ENCODE measurements at places on chromosomes 12 and 14.

DNA sequence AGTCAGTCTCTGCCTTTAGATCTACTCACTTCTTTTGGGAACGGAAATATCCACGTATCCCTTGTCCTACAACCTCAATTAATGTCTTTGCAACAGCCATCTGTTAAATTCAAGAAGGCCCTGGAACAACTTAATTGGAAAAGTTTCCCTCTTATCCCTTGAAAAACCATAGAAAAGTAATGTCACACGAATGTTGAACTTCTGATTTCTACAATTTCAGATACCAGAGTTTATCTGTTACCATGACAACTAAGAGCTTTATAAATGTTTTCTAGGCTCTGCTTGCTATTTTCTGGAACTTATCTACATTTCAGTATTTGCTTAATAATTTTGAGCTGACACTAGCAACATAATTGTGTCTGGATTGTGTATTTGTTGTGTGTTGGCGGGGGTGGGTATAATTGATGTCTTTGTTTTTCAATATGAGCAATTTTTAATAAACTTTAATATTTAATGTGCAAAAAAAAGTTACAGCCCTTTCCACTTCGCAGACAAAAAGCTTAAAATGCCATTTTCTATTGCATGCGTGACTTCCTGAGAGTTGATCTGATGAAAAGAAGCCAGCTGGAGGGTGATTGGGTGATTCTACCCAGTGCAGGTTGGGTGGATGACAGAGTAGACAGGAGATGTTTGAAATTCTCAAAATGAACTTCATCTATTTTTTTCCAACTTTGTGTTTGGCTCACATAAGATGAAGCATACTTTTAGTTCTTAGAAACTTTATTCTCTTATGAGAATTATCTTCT, 11.8 kb upstream of the EDDM3A start:
- no peak for DNase-seq

DNA sequence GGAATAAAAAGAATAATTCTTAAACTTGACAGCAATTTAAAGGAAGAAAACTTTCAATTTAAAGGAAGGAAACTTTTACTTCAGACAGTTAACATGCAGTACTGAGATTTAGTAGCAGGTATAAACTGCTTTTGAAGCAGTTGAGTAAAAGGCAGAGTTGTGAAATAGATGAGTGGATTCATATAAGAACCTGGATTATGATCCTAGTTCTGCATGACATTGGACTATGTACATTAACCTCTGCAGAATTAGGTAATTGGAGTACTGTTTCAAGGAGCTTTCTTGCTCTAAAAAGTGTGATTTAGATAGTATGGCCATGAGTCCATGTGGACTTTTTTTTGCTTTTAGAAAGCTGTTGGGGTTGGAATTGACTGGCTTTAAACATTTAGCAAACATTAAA, 29.7 kb downstream of the ATP2A2 start:
- no peak for DNase-seq

DNA sequence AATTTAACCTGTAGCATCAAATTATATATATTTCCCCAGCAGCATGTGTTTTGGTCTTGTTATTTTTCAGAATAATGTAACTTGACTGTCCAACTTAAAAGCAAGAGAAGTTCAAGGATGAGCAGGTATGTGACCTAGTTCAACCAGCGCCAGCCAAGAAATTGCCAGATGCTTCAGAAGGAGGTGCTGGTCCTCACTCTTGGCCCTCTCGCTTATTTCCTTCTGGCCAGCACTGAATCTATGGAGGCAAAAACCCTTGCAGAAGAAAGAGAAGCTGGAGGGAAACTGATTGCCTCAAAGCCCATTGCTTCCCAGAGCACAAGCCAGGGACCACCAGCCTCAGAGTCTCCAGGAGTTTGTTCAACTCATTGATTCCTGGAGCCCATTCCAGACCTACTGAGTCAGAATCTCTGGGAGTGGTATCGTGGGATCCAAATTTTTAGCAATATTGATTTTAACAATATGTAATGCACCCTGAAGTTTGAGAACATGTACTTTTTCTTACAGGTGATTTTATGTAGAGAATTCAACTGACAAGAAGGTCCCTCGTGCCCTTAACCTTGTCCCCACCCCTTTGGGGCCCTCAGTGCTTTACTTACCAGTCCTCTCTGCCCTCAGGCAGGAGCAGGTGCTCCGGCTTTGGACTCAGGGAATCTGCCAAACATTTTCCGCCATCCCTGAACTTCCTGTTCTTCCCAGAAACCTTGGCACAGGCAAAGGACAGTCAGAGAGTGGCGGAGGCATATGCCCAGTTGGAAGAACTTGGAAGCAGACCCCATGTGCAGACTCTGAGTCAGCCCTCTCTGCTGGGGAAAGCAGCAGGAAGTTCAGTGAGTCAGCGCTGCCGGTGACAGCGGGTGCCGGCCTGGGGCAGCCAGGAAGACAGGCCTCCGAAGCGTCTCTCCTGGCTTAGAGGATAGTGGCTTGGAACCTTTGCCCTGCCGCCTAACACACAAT, 10.4 kb downstream of the BEST3 start:
- peak; percentile 99 for DNase-seq

DNA sequence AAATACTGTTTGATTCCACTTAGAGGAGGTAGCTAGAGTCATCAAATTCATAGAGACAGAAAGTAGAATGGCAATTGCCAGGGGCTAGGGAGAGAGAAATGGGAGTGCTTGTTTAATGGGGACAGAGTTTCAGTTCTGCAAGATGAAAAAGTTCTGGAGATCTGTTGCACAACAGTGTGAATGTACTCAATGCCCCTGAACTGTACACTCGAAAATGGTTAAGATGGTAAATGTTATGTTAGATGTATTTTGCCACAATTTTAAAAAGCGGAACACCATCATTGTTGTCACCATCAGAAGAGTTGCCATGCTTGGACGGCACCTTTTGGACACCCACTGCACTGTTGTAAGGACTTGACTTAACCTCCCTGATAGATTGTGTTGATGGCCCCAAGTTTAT, 106.9 kb downstream of the SCARB1 start:
- no peak for DNase-seq

DNA sequence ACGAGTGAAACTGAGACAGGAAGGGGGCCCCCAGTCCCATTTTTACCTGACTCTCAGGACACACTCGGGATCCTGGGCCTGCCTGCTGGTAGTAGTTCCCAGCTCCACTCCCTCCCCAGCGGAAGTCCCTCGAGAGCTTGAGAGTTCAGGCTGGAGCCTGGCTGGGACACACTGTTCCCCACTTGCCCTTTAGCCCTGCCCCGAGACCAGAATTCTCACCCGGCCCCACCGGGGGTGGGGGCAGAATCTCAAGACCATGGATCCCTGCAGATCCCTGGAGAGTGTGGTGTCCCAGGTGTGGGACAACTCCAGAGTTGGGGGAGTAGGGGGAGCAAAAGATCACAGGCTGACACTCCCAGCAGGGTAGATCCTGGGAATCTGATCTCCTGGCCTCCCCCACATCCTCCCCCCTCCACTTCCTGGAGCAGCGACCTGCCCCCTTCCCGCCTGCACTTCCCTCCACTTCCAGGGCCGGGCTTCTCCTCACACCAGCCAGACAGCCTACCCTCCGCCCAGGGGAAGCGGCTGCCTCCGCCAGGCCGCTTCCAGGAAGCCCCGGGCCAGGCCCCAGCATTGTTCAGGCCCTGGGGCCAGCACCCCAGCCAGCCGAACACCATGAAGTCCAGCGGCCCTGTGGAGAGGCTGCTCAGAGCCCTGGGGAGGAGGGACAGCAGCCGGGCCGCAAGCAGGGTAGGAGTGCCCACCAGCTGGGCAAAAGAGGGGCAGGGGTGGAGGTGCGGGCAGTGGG, at the start of gene TNS2:
Gene TNS2 (plus strand): TSS at position 495 of the 748 bp plus-strand sequence. CDS start 121 bp downstream, at position 616.
- DNase-seq, result no peak

DNA sequence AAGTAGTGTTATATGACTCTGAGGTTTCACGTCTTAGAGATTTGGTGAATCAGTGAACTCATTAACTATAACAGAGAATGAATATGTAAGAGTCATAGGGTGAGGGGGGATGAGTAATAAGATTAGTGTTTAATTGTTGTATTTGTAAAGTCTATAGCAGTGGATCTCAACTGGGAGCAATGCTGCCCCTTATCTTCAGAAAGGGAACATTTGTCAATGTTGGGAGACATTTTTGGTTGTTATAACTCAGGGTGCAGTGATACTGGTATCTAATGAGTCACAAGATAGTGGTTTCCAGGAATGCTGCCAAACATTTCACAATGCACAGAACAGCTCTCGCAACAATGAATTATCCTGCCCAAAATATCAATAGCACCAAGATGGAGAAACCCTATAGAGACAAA, 1193.7 kb downstream of the GALC start:
- DNase-seq, result no peak

DNA sequence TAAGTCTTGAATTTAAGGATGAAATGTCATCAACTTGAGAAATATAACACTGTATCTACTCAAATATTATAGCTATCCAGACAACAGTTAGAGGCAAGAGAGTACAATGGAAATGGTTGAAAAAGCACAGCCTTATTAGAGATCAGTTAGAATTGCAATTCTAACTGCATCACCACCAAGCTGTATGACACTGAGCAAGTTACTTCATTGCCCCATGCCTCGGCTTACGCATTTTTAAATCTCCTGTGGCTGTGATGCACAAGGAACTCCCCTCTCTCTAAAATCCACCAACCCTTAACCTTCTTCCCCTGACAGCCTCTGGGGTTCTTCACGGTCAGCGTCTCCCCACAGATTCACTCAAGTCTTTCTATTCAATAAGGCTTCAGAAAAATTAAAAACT, 75.1 kb downstream of the MED13L start:
- DNase-seq, result no peak

DNA sequence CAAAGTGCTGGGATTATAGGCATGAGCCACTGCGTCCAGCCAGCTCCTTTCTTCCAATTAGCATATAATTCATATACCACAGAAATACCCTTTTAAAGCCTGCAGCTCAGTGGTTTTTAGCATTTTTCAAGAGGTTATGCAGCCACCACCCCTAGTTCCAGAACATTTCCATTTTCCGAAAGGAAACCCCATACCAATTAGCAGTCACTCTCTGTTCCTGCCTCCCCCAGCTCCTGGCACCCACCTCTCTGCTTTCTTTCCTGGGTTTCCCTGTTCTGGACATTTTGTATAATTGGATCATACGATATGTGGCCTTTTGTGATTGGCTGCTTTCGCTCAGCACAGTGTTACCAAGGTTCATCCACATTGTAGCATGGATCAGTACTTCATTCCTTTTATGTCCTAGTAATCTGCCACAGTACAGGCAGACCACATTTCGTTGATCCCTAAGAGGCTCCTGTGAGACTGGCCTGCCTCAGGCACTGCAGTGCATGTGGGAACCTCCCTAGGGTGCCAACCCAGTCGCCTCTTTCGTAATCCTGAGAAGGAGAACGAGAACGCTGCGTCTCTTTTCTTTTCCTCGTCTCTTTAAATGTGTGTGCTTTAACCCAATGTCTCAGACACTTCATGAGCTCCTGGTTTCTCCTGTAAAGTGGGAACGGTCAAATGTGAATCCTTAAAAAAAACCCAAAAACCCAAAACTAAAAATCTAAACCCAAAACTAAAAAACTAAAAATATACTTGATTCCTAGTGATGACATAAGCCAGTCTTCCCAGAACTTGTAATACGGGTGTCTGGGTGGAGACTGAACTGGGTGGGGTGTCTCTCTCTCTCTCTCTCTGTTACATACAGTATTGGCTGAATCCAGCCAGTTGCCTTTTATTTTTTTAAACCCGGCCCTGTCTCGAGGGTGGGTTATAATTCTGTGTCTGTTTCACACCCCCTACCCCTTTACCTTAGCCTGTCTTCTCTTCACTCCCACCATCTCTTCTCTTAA, 14.7 kb downstream of the AACS start:
- DNase-seq, result no peak

DNA sequence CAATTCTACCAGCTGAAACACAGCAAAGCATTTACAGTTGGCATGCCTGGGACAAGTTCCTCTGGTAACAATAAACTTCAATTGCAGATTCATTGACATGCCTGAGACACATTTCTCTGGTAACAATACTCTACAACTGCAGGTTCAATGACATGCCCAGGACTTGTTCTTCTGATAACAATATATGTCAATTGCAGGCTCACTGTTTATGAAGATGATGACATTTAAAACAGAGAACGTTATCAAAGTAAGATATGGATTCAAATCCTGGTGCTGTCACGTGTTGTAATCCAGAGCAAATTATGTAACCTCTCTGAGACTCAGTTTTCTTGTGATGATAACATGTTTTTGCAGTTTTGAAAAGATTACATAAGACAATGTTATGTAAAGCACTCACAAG, 20.5 kb downstream of the KITLG start:
- DNase-seq, result no peak

- DNase-seq, result peak; percentile 42
These were observed 8.0 kb downstream of the ASCL1 start for GRCh38 chr12:102965281-102966155.

- DNase-seq, result no peak
These were observed 949 bp upstream of the KIF21A start for GRCh38 chr12:39443929-39444209.

- no peak for DNase-seq
These were observed 53.3 kb downstream of the BMAL2 start for GRCh38 chr12:27385766-27386564.

DNA sequence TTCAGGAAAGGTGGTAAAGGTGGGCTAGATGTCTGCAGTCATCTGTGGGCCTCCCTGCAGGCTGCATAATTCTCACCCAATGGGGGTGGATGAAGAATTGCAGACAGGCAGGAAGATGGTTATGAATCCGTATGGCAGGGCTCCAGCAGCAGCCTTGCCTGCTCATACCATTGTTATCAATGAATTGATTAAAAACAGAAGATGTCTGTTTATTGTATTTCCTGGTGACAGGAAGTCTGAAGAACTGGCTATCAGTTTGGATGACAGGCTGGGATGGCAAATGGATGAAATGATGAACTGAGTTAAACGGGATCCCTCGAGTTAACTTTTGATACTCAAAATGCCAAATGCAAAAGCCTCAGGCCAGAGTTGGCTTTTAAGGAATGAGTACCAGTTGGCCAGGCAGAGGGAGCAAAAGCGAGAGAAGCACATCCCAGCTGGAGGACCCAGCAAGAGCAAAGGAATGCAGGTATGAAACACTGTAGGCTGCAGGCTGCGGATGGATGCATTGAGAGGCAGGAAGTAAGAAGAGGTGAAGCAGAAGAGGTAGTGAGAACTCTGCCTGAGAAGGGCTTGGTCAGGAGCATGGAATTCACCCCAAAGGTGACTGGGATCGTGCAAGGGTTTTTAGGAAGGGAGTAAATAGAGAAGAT, 550.0 kb upstream of the TBX3 start:
- DNase-seq, result no peak

Measured in C1 segment of cervical spinal cord (tissue), 14 donors.